ENCODE measurements at places on chromosomes 2 and 18.

DNA sequence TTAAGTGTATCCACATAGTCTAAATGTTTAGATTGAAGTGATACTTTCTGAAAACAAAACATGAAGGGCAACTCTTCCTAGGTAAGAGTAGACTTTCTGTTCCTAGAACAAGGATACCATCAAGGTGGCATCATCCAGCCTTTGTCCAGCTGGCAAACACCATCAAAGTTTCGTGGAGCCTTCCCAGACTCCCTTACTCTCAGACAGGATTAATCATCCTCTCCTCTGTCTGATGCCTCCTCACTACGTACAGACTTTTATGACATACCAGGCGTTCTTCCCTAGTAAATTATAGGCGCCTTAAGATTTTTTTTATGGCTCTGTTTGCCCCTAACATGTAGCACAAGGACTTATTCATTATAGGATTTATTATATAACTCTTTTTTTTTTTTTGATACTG lies 29.4 kb upstream of the ASNSD1 start:
- no peak for DNase-seq

DNA sequence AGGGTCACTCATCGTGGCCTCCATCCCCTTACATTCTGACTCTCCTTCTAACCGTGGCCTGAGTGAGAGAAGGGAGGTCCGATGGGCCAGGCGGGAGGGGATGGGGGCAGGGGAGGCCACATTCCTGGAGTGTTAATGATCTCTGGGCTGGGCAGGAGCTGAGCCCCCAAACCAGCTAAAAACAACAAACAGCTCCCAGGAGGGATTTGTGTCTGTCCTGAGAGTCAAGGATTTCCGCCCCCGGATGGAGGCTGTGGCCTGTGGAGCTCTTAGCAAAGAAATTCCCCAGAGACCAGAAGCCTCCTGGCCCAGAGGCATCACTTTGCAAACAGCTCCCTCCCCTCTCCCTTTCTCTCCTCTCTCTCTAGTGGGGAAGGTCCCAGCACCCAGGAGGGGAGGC lies 23.5 kb downstream of the EMX1 start:
- no peak for DNase-seq

DNA sequence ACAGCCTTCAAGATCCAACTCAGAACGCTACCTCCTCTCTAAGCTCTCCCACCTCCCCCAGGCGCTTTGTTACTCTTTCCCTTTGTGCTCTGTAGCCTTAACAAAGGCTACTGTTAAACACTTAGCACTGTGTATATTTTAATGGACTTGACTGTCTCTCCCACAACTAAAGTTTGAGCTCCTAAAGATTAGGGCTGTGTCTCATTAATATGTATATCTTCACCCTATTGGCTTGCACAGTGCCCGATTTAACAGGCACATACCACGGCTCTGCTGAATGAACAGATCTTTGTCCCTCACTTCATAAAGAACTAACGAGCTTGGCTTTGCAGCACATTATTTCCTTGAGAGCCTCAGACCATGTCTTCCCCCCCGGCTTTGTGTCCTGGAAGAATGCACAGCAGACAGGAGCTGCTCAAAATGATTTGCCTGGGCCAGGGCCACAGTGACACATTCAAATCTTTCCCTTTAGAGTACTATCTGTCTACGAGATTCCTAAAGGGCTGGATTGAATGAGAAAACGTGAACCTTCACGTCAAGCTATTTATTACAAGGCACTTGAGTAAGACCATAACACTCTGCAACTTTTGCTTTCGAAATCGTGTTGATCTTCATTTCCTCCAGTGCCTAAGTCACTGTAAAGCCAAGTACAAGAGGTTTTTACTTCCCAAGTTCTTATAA lies 22.1 kb downstream of the ABHD3 start:
- DNase-seq, result no peak

- DNase-seq, result no peak
These were observed 131.2 kb upstream of the TTC27 start for GRCh38 chr2:32496662-32497061.

GRCh38 chr18:75491361-75491760 lies 63.9 kb upstream of the SMIM21 start:
- DNase-seq, result no peak

GRCh38 chr2:140990416-140990815 lies 1140.4 kb downstream of the LRP1B start:
- DNase-seq, result no peak

DNA sequence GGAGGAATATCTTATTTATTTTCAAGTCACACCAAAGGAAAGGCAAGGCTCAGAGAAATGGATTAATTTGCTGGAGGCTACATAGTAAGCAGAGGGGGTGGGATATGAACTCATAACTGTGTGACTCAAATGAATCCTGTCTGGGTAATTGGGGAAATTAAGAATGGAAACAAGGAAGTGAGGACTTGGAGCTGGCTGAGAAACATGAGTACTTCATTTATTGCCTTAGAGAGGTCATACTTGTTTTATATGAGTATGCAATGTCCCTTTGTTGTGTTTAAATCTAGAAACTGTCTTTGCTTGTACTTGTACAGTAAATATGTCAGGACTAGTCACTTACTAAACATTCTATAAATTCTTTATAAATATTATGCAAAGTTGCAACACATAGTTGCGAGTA lies 2166.7 kb upstream of the PIK3C3 start:
- DNase-seq, result no peak

GRCh38 chr2:231297108-231297908 lies 98.2 kb upstream of the B3GNT7 start:
- no peak for DNase-seq

GRCh38 chr2:236334122-236334876 lies 70.1 kb upstream of the ASB18 start:
- DNase-seq, result no peak

DNA sequence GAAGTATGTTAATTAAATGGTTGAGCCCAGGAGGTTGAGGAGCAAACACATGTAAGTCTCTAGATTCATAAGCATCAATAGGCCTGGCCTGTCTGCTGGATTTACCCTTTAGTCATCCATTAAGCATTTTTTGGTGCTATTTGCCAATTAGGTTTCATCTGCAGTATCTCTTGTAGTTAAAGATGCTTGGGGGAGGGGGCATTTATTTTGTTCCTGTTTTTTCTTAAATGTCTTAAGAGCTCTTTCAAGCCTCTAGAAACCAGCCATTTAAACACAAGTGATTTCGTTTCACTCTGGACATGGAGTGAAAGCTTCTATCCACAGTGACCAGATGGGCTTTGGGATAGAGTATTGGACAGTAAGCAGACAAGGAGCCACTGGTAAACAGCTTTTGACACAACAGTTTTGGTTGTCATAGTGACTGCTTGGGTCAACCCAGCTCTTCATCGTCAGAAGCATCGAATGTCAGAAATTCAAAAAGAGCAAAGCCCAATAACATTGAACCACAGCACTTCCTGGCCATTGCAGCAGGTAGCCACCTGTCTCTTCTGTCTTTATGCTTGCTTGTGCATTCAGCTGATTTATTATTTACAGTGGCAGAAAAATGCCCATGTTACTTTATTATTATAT lies 4.9 kb downstream of the QPCT start:
- no peak for DNase-seq

- no peak for DNase-seq
These were observed 142.7 kb downstream of the CYP26B1 start for GRCh38 chr2:72004976-72005375.

- no peak for DNase-seq
These were observed 166.8 kb downstream of the TWIST2 start for GRCh38 chr2:239014458-239015217.

DNA sequence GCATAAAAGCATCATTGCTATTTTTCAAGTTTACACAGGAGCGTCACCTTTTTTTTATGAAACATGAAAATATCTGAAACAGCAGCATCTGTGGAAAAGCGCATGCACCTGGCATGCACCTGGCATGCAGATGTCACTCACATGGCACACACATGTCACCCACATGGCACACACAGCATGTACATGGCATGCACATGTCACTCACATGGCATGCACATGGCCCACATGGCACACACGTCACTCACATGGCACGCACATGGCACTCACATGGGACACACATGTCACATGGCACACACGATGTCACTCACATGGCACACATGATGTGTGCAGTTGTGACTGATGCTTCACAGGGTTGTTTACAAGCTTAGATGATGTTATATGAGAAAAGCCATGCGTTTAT lies 188.0 kb downstream of the ZNF407 start:
- no peak for DNase-seq

DNA sequence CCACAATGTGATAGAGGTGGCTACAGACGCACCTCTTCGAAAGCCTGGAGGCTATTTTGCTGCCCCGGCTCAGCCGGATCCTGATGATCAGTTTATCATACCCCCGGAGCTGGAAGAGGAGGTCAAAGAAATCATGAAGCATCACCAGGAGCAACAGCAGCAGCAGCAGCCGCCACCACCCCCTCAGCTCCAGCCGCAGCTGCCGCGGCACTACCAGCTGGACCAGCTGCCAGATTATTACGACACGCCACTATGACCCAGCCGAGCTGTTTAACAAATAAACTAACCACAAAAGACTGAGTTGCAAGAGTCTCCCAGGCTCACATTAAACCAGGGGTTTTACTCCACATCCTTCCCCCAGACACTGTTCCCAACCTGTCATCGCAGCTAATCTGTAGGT lies 263.8 kb downstream of the PHLPP1 start:
- no peak for DNase-seq

DNA sequence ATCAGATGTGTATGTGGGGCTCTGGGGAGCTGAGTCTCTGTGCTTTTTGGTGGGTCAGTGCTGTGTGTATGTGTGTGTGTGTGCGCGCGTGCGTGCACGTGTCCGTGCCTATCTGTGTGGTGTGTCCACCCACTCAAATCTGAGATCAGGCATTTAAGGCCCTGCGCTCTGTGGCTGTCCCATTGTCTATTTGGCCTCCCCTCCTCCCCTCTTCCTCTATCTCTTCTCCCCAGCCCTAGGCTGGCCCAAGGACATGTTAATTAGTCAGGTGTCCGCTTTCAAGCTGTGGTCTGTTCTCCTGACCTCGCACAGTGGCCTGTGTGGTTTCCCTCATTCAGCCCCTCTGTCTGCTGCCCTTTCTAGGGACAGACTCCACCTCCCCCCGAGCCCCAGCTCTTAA lies 136.4 kb downstream of the DYSF start:
- DNase-seq, result no peak

- DNase-seq, result no peak
These were observed 801.1 kb upstream of the RAB6C start for GRCh38 chr2:129178356-129178755.

DNA sequence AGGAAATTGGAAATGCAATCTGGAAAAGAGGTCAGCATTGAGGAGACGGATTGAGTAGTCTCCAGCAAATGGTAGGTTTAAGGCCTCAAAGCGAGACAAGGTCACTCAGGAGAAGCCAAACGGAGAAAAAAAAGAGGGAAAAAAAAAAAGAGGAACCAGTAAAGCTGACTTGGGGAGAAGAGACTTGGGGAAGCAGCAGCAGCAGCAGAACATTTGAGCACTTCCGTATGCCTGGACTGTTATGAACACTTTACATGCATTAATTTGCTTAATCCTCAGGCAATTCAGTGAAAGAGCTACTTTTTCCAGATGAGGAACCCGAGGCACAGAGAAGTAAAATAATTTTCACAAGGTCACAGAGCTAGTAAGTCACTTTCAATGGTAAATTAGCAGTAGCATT lies 81.3 kb downstream of the OSBPL6 start:
- DNase-seq, result no peak

DNA sequence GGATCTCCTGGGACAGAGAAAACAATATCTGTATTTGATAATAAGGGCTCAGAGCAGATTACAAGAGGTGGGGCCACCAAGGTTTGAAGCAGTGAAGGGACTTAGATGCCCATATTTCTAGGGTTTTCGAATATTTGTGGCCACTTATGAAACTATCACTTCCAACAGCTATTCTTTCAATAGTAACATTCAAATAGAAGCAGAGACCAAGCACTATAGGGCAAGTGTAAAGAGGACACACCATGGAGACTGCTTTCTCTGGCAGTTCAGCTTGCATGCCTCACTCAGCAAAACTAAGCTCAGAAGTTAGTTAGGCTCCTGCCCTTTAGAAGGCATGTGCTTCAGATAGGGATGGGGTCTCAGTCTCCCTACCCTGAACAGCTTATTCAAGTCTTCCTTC lies 10.3 kb downstream of the PSTPIP2 start:
- no peak for DNase-seq

DNA sequence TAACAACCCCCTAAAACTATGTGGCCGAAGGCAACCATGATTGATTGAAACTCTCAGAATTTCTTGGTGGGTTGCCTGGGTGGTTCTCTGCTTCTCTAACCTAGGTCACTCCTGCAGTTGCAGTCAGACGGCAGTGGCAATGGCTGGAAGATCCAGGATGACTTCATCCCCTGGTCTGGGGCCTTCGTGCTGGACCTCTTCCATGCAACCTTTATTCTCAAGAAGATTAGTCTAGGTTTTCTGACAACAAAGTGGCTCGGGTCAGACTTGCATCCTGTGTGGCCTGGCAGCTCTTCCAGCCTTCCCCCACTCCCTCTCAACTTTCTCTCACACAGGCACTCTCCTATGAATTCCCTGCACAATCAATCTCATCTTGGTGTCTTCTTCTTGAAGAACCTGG lies 76.4 kb downstream of the METTL4 start:
- no peak for DNase-seq

- no peak for DNase-seq
These were observed 109.4 kb downstream of the GATA6 start for GRCh38 chr18:22278798-22279197.

- no peak for DNase-seq
These were observed 2.1 kb upstream of the SLC30A3 start for GRCh38 chr2:27264753-27265535.

GRCh38 chr18:32440518-32440917 lies 30.2 kb downstream of the GAREM1 start:
- DNase-seq, result no peak

- DNase-seq, result no peak
These were observed 2082.3 kb upstream of the CELF4 start for GRCh38 chr18:39647627-39648534.

DNA sequence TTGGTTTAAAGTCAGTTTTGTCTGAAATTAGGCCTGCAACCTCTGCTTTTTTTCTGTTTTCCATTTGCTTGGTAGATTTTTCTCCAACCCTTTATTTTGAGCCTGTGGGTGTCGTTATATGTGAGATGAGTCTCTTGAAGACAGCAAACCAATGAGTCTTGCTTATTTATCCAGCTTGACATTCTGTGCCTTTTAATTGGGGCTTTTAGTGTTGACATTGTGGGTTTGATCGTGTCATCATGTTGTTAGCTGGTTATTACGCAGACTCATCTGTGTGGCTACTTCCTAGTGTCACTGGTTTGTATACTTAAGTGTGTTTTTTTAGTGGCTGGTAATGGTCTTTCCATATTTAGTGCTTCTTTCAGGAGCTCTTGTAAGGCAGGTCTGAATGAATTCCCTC lies 18.8 kb downstream of the TMEM87B start:
- no peak for DNase-seq

- no peak for DNase-seq
These were observed 119.4 kb downstream of the GREB1L start for GRCh38 chr18:21361307-21361880.

DNA sequence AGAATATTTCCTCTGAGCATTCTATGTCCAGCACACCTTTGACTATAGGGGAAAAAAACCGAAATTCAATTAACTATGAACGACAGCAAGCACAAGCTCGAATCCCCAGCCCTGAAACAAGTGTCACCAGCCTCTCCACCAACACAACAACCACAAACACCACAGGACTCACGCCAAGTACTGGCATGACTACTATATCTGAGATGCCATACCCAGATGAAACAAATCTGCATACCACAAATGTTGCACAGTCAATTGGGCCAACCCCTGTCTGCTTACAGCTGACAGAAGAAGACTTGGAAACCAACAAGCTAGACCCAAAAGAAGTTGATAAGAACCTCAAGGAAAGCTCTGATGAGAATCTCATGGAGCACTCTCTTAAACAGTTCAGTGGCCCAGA lies 79.4 kb upstream of the FAM117B start:
- DNase-seq, result no peak
